ENCODE measurements at places on chromosomes 11 and 22.

GRCh38 chr11:7471071-7471470 is 14.2 kb upstream of the OLFML1 start:
- no peak for DNase-seq

DNA sequence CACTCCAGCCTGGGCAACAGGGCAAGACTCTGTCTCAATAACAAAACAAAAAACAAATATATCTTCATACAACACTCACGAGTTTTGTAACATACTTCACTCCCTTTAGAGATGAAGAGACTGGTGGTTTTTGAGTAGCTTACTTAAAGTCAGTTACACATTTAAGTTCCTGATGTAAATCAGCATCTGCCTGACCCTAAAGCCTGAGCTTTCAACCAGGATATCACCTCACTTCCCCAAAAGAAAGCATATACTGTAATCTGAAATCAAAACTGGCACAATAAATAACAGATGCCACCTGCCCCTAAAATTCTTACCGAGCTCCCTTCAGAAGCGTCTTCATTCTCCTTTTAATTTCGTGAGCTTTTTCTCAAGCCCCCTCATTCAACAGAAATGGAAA is 31.5 kb downstream of the LARGE1 start:
- no peak for DNase-seq

DNA sequence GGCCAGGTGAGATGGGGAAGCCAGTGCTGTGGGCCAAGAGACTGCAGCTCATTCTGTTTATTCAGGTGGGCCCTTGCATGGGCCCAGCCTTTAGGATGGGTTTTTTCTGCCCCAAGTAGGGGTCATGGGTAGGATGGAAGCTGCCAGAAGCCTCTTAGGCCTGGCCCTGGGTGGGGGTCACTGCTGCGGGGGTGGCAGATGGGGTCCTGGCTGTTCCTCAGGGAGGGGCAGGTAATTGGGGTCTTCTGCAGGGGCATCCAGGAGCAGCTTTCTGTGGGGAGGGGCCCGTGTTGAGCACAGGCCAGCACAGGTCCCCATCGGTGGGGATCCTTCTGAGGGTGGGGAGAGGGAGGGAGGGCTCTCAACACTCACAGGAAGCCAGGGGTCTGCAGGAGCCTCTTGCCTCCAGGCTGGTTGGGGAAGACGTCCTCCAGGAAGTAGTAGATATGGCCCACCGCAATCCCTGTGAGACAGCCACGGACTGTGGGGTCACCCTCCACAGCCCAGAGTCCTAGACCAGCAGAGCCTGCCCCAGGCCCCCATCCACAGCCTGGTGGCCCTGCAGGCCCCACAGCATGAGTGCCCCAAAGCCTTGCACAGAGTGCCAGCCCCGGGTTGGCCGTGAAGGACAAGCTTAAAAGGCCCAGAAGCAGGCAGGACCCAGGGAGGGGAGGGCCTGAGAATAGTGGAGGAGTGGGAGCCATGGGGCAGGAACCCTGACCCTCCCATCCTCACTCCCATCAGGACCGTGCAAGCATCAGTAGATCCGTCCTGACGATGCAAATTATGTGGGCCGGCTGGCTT is 1.9 kb downstream of the DERL3 start:
- DNase-seq: no peak

DNA sequence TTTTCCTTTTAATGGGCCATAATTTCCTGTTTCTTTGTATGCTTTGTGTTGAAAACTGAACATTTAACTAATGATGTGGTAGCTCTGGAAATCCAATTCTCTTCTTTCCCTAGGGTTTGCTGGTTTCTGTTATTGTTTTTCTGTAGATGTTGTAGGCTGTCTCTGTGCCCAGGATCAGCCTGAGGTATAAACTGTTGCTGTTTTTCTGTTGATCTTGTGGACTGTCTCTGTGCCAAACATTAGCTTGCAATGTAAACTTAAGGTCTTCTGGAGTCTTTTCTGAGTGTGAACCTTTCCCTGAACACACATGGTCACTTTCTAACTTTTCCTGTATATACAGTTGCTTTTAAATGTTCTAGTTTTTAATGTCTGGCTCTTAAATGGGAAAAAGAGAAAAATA is 5.9 kb upstream of the TSKU start:
- no peak for DNase-seq

GRCh38 chr11:124840666-124841065 is 24.6 kb upstream of the ROBO3 start:
- DNase-seq: no peak

- DNase-seq: no peak
Observed at GRCh38 chr11:2393941-2394817, 6.4 kb upstream of the TSSC4 start.

DNA sequence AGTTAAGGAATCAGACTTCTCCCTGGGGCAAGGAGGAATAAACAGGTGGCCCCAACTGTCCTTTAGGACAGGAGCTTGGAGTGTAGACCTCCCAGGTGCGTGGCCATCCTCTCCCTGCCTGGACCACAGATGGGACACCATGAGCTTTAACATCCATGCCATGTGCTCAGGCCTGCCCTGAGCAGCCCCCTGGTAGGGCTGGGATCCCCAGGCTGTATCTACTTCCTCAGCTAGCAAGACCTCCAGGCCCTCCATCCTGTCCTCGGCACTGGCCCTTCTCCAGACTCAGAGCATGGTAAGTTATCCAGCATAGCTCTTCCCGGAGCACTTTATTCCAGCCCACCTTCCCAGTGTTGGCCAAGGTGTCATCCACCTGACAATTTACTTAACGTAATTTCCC is 5.7 kb downstream of the CD6 start:
- no peak for DNase-seq

GRCh38 chr11:124717421-124717785 is 22.3 kb upstream of the NRGN start:
- no peak for DNase-seq

DNA sequence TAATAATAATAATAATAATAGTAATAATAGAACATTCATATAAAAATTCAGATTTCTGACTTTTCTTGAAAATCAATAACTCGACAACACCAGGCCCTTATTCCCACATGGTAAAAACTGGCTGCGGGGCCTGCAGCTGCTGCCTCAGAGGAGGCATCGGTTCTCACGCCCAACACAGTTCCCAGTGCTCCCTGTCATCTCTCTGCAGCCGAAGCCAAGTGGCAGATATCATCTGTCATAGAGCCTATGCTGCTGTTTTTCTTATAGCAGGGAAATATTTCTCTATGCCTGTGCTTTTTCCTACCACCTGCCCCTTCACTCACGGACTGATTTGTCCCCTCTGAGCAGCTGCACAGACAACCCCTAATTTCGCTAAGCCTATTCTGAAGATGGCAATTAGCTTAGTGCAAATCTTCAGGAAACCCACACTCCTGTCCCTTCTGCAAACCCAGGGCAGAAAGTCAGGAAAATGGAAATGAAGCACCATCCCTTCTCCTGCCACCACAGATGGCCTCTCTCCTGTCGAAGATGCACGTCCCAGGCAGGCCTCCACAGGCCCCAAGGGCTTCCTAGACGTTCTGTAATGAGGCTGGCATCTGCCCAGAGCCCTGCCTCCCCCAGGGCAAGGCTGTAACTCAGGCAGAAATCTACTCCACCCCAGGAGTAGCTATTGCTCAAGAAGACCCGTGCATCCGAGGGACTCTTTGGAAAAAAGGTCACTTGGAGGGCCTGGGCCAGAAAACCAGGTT is 66.7 kb downstream of the SYN3 start:
- DNase-seq: no peak

DNA sequence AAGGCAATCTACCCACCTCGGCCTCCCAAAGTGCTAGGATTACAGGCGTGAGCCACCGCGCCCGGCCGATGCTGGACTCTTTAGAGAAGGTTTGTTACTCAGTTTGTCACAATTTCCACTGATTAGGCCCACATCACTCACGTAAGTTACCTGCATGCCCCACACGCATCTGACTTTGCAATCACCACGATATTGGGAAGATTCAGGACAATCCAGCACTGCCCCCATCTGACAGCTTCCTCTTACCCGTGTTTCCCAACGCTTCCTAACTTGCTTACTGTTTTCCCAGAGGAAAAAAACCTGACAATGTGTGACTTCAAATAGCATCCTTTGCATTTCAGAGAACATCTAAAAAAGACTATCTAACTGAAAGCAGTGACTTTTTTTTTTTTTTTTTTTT is 21.8 kb upstream of the EIF3M start:
- no peak for DNase-seq

DNA sequence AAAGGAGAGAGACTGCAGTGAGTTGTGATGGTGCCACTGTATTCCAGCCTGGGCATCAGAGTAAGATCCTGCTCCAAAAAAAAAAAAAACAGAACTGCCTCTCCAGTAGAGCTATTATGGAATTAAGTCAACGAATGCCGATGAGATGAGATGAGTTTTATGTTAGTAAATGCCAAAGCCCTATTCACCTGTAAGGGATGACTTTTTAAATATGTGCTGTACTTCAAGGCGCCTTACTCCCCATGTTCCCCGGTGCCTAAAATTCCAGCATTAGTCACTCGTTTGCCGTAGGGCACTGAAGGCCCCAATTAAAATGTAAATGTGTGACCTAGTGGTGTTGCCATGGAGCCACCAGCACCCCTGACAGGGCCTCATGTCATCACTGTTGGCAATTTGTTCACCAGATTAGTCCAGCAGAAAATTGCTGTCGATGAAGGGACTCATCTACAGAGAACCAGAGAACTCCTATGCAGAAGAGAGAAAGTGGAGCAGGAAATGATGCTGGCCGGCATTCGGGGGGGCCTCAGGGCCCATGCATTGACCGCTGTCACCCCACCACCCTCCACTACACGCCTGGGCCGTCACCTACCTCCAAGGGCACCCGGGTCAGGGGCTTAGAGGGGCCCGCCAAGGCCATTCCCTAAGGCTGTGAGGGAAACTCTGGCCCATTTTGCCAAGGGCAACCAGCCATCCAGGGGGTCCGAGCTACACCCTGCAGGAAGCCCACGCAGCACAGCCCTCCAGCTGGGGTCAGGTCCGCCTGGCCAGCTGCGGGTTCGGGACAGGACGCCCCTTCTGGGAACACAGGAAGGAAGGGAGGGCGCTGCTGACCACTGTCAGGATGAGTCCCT is 17.8 kb downstream of the LIF start:
- no peak for DNase-seq

DNA sequence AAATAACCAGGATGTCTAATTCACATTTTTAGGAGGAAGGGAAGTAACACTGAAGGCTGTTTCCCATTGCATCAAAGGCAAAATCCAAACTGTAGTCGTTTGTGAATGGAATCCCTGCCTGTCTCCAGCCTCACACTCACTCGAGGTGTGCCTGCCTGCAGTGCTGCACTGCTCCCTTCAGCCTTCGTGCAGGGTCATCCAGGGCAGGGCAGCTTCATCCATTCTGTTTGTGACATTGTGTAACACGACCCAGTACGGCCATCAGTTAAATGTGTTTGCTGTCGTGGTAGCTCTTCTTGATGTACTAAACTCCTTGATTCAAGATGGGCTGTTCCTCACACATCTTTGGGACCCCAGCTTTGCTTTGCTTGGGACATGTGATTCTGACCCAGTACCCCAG is 34.3 kb downstream of the LDLRAD3 start:
- no peak for DNase-seq

DNA sequence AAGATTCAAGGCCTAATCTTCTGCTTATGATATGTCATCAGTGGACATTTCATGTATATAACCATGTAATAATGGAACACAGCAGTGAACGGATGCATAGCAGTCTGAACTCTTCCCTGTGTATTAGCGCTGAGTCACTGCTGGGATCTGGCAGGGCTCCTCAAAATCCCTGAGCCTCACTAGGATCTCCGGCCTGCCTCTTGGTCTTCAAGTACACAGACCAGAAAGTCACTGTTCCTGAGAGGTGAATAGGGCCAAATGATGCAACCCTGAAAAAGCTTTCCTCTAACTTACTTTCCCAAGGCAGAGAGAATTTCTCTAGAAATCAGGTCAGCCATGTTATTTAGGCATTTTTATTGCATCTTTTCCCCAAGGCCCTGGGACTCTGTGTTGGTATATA is 35.0 kb downstream of the POU2AF1 start:
- DNase-seq: no peak

- no peak for DNase-seq
Observed at GRCh38 chr11:2376751-2377451, at the start of gene CD81. Gene CD81, plus strand, starts transcription at chr11:2377310. Its CDS starts 240 bp downstream, at chr11:2377550.

GRCh38 chr22:40449676-40450035 is 79.3 kb downstream of the SGSM3 start:
- no peak for DNase-seq

DNA sequence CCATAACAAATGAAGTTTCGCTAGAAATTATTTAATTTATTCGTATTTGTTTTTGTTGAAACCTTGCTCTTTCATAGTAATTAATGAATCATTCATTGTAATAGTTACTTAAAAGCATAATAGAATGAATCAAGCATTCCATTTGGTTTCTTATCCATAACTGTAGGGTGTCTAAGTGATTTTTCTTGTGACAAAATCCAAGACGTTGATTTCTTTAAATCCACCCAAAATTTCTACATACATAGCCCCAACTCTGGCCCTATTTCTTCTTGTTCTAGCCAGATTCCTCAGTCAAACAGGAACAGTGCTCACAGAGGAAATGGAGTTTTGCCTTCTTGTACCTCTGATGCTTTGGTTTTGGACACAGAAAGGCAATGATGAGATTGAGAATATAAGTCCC is 25.5 kb downstream of the UBASH3B start:
- DNase-seq: no peak

- DNase-seq: no peak
Observed at GRCh38 chr22:19995611-19996339, 20.8 kb downstream of the ARVCF start.

- DNase-seq: no peak
Observed at GRCh38 chr11:46222490-46223251, 54.8 kb upstream of the CREB3L1 start.

DNA sequence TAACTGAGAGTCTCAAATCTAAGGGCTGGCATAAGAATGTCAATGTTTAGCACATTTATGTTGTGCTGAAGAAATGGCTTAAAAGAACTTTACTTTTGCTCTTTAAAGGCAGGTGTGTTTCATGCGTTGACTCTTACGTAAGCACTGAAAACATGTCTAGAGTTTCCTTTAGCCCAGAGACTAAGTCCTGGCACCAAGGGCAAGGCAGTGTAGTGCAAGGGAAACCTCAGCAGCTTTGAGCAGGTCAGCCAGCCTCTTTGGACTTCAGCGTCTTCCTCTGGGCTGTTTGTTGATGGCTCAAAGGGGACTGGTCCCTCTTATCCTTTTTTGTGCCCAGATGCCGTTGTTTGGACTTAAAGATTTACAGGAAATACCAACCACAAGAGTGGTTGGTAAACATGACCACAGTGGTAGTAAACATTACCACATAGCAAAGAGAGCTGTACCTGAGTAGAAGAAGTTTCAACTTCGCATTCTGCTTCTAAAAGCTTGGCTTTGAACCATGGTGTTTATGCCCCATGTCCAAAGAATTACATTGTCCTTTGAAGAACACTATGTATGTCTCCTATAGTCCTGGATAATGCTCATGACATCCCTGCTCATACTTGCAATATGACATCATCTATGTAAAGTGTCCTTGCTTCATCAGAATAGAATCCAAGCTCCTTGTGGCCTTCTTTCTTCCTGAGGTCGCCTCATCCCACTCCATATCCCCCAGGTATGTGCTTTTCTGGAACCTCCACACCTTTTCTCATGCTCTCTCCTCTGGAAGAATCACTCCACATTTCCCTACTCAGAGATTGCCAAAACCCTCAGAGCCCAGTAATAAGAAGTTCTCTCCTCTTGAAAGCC is 23.5 kb downstream of the TENM4 start:
- peak; percentile 44 for DNase-seq

GRCh38 chr11:133515107-133515506 is 17.2 kb downstream of the OPCML start:
- no peak for DNase-seq

Measured in NCI-H510A treated with DMSO at 0.1 percent for 48 hours (cell line).